Stimulated activated naive CD8-positive, alpha-beta T cell treated with anti-CD3 and anti-CD28 coated beads, Interleukin-15, amount 100 ng/mL, for 72 hours (primary cell): ENCODE measurements at places on chromosomes 16 and 17.
A peak's percentile ranks its signal among the peaks of the same experiment; 100 is the strongest.

- peak; percentile 23 for DNase-seq
Observed at GRCh38 chr17:59365383-59365981, 34.0 kb downstream of the YPEL2 start.

DNA sequence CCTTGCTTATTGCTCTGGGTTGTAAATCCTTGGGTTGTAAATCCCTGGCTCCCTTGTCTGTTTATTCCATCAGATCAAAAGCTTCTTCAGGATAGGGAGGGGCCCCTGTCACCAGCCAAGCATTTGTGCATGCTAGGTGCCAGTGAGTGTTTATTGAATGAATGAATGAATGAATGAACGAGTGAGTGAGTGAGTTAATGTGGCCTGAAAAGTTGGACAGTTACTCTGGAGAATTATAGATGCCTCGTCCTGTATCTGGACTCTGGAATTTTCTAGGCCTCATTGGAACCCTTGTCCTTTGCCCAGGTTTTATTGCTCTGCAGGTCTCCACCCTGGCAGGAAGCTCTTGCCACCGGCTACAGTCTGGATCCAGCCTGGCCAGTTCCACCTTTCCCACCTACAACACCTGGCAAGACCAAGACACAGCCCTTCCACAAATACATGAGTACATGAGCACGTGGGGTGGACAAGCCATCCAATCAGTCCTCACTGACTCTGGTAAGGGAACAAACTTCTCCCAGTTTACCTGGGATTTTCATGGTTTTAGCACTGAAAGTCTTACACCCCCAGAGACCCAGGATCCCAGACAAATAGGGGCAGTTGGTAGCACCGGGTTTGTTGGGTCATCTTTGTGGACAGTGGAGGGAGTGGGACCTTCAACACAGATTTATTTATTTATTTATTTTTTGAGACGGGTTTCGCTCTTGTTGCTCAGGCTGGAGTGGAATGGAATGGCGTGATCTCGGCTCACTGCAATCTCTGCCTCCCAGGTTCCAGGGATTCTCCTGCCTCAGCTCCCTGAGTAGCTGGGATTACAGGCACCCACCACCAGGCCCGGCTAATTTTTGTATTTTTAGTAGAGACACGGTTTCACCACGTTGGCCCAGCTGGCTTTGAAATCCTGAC lies 14.7 kb upstream of the CDH1 start:
- DNase-seq = no peak

DNA sequence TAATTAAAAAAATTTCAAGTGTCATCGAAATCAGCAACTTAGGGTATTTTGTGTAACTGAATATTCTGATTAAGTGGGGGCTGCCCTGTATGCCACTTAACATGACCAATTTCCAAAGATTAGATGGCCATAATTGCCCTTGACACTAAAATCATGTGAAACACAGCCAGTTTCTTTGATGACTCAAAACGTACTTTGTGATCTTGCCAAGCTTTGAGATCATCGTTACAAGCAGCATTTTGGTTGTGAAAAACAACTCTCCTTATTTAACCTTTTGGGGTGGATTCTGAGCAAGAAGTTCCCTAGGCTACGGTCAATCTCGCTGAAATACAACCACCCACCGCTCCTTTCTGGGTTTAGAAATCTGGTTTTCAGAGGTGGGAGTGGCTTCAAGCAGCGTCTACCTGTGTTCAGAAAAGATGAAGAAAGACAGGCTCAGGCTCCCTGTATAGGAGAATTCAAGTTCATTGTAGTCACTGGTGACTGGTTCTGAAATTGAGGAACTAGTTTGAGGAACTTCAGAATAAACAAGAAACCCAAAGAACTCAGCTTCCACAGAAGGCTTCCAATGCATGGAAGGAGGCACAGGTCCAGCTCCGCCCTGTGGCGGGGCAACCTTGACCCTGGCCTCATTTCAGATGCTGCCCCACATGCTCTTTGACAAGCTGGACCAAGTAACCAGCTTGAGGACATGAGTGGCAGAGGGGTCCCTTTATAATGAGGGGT lies 9.4 kb downstream of the MAP3K14 start:
- DNase-seq = peak; percentile 68

- DNase-seq = no peak
Observed at GRCh38 chr16:58120234-58120633, 8.9 kb downstream of the CFAP20 start.

GRCh38 chr17:27553019-27553511 lies 77.9 kb upstream of the LGALS9 start:
- DNase-seq = no peak

GRCh38 chr16:3112881-3113574 lies 642 bp downstream of the ZNF205 start:
- DNase-seq = no peak

DNA sequence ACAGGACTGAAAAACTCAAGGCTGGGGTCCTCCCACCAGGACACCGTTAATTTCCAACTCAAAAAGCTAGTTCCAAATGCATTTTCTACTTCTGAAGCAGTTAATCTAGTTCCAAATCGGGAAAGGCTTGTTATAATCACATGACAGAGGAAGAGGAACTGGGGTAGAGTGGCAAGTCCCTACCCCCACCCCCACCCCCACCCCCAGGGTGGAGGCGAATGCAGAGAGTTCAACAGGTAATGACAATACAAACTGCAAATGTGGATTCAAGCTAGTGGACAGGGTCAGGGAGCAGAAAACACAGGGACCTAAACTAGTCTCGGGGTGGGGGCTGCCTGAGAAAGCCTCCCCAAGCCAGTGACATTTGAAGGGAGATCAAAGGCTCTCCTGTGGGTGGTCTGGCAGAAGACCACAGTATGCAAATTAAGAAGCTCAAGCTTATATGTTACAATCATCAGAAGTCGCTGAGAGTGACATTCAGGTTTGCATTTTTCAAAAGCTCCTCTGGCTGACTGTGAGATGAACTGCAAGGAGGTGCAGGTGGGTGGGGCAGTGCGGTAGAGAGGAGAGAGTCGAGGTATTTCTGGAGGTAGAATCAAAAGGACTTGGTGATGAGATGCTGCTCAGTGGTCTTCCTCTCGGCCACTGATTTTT lies 56.4 kb upstream of the SLC25A19 start:
- peak; percentile 63 for DNase-seq

GRCh38 chr17:57516290-57517230 lies 228.5 kb downstream of the CCDC182 start:
- DNase-seq = no peak

GRCh38 chr17:69607162-69607834 lies 192.8 kb downstream of the MAP2K6 start:
- DNase-seq = peak; percentile 62

DNA sequence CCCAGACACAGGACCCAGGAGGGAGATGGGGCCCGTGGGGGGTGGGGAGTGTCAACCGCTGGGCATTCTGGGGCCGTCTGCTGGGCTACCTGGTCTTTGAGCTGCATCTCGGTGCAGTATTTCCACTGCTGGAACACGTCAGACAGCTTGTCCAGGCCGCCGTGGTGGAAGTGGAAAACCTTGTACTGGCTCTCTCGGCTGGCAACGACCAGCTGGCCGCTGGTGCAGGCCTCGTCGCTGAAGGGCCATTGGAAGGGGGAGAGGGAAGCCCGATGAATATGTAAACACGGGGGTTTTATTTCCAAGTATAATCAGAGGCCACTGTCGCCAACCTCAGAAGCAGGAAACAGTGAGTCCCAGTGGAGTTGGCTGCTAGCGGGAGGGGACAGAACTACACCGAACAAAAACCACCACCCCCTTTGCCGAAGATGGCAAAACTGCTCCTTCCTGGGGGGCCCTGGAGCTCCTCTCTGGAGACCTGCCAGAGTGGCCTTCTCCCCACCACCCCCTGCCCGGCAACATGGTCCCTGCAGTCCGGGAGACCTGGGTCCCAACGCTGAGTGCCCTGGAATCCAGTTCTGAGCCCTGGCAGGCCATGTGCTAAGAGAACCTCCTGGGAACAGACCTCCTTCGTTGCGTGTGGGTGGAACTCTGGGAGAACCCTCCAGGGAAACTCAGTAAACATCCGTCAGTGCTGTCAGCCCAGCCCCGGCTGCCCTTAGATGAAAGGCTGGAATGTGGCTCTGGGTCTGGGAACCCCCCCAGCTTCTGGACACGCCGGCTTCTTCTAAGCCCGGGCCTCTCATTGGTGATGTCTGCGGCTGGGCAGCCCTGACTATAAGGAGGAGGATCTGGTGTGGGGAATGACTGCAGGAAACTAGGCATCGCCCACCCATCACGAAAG lies 84.1 kb downstream of the TBC1D16 start:
- DNase-seq = no peak

GRCh38 chr17:66435182-66435581 lies 132.8 kb downstream of the PRKCA start:
- no peak for DNase-seq

GRCh38 chr17:19303367-19303776 lies 59.2 kb downstream of the B9D1 start:
- DNase-seq = no peak

DNA sequence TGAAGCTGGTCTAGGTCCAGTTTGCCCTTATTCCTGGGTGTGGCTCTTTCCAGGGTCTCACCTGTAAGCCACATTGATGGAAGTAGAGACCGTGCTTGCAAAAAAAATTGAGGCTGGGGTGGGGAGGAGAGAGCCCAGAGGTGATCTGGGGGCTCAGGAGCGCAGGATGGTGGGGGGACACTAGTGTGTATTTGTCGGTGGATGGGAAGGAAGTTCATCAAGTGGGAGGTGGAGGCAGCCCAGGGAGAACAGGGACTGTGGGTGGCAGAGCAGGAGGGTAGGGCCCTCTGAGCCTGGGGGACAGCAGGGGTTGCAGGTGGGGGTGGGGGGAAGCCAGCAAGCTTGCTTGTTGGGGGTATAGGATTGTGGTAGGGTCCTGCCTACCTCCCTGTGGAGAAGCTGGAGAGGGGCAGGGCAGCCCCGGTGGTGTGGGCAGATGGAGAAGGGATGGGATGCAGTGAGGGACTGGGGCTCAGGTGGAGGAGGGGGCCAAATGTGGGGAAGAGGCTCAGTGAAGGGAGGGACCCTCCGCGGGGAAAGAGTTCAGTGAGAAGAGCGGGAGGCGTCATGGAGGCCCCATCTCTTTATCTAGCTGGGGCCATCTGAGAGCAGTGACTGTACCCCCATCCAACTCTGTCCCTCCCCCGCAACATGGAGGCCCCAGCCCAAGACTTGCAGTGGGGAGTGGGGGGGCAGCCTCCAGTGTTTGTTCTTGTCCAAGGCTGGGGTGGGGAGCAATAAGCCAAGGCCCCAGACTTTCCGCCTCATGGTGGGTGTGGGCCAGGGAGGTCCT lies 17.2 kb upstream of the TMEM92 start:
- DNase-seq = no peak

GRCh38 chr17:58884161-58884560 lies 128.5 kb downstream of the PPM1E start:
- no peak for DNase-seq

DNA sequence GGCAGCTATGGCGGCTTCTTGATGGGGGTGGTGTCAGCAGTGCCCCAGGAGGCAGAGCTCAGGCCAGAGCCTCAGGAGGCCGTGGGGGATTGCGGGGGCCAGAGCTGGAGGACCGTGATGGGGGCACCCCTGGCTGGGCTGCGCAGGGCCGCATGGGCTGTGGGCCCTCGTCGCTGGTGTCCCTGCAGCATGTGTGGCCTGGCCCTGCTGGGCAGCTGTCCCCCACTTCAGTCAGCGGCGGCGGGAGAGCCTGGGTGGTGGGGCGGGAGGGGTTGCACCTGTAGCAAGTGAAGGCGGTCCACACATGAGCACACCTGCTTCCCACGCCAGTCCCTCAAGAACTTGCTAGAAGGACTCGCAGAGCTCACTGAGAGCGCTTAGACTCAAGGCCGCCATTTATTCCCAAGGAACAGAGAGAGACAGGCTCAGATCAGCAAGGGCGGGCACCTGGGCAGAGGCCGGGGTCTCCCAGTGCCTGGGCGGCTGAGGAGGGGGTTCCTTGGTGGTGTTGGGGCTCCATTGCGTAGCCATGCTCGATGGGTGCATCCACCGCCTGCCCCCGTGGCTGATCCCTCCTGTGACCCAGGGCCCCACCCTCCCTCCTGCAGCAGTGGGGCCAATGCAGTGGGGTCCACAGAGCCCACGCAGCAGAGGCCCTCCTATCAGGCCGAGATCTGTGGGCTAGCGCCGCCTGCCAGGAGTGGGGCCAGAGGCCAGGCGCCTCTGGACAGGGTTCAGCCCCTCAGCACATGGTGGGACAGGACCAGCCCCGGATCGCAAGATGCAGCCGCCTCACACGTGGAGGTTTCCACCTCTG lies 15.7 kb downstream of the PRSS27 start:
- DNase-seq = no peak

- DNase-seq = no peak
Observed at GRCh38 chr16:59597269-59597668, 863.2 kb upstream of the GOT2 start.

DNA sequence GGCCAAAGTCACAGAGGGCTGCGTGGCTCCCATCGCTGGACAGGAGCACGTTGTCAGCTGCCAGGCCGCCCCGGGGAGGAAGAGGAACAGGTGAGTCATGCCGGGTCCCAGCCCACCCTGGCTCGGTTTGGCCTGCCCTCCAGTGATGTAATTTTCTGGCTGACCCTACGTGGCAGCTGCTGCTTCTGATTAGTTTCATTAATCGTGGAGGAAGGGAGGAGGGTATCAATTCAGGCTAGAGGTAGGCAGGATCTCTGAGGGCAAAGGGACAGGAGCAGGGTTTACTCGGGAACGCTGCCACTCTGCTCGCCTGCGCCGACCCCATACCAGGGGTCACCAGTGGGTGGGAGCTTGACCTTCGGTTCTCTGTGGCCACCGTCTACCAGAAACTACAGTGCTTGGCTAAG lies 11.7 kb upstream of the SPATA32 start:
- no peak for DNase-seq

- DNase-seq = no peak
Observed at GRCh38 chr16:15034266-15035162, 21.4 kb downstream of the NTAN1 start.

DNA sequence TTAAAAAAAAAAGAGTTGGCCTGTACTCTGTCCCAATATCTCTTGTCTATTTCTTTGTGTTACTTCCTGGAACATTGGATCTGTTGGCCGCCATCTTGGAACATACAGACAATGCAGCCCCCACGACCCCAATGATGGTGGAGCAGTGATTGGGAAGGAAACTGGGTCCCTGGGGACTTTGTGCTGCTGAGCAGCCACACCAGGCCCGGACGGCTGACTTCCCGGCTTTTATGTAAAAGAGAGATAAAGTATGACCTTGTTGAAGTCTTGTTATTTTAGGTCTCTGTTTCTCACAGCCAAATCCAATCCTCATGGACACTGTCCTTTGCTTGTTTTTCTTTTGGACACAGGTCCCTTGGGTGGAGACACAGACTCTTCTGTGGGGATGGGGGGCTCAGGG lies 204.5 kb downstream of the SALL1 start:
- no peak for DNase-seq

- peak; percentile 30 for DNase-seq
Observed at GRCh38 chr17:732902-733720, 715 bp downstream of the TLCD3A start.

DNA sequence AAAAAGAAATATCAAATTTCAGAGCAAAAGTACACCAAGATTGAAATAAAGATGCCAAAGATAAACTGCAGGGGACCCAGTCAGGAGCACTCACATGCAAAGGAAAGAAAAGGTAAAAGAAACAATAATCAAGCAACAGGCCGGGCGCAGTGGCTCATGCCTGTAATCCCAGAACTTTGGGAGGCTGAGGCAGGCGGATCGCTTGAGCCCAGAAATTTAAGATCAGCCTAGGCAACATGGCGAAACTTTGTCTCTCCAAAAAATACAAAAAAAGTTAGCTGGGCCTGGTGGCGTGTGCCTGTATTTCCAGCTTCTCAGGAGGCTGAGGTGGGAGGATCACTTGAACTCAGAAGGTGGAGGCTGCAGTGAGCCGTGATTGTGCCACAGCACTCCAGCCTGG lies 107.6 kb upstream of the SMURF2 start:
- no peak for DNase-seq
